Psoas muscle (tissue), 8 donors: ENCODE measurements at places on chromosomes 12 and 14. TPM values are rescaled to one million over a fixed set of nuclear protein-coding genes. Genes with fewer than 3 reads are reported as not detected.
A peak's percentile ranks its signal among the peaks of the same experiment; 100 is the strongest.

Gene HCAR3
- total RNA-seq: not detected

Gene HEATR5A
- total RNA-seq: 32.3 TPM

DNA sequence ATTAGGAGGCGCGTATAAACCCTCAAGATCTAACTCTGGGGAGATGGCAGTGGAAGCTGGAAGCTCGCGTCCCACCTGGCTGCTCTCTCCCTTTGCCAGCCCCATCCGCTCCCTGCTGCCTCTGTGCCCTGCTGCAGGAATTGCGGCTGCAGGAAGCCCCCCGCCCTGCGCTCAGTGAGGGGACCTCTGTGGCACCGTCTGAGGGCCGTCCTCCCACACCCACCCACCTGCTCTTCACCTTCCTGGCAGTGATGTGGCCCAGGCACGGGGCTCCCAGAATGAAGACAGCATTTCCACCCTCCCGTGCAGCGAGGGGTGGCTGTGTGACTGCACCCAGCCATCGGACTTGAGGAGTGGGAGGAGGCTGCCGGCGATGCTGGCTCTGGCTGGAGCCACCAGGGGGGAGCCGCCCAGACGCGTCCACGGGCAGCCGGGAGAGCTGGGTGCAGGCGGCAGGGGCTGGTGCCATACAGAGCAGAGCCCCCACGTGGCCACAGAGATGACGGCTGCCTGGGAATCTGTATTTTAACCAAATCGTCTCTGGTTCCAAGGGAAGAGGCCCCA, 28.3 kb upstream of the GALNT9 start:
- peaks cover 39% of the 10 kb centered on the region for H3K27me3 ChIP-seq
- no peak overlapping the region for H3K27ac ChIP-seq
- no peak overlapping the region for H3K4me3 ChIP-seq

Gene GLIPR1L2
- not detected for total RNA-seq

Gene IAPP
- total RNA-seq: not detected

Gene TROAP
- total RNA-seq: 0.48 TPM

GRCh38 chr12:94140556-94140955, 7.8 kb upstream of the PLXNC1 start:
- H3K27ac ChIP-seq: no peak overlapping the region
- H3K36me3 ChIP-seq: no peaks in the 10 kb centered on the region
- no peak overlapping the region for H3K4me3 ChIP-seq

DNA sequence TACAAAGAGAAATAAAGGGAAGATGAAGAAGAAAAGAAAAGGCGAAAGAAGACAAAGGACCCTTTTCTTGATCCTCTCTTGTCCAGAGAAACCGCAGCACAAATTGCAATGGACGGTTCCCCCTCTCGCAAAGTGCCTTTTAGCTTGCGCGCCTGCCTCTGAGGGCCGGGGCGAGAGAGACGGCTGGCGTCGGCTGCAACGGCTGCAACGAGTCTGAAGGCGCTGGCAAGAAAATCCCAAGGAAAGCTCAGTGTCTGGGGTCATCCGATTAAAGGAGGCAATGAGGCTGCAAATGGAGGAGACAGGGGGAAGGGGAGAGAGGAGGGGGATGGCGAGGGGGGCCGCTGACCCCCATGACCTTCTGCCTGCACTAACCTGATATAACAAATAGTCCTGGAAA, 671.5 kb downstream of the MED13L start:
- H3K36me3 ChIP-seq: no peaks in the 10 kb centered on the region
- H3K27ac ChIP-seq: no peak overlapping the region
- DNase-seq: no peak
- H3K4me1 ChIP-seq: no peaks in the 10 kb centered on the region

DNA sequence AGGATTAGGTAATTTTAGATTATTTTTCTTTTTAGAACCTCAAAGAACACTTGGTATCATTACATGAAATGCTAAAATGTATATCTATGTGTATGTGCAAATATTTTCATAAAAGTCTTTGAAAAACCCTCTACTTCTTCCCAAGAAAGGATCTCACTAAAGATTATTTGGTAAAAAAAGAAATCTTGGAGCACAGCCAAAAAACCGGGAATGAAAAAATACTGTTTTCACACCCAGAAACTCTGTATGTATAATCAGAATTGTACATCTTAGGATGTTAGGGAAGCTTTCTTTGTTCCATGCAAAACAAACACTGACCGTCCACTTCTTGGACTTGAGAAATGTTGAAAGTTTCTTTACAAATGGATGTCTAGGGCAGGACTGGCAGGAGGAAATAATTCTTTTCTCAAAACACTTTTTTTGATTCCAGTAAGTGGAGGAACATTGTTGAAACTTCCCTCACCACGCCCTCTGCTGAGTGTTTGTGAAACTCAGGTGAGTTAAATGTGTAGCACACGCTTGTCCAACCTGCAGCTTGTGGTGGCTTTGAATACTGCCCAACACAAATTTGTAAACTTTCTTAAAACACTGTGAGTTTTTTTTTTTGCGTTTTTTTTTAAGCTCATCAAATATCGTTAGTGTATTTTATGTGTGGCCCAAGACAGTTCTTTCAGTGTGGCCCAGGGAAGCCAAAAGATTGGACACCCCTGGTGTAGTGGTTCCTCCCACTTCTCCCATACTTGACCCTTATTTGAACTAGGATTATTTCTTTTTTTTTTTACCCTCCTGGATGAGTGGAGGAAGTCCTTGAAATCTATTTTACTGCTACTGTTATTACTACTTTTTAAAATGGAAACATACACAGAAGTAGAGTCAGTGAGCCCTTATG, 26.6 kb downstream of the FBXO34 start:
- H3K36me3 ChIP-seq: no peaks in the 10 kb centered on the region
- H3K4me1 ChIP-seq: peaks cover 44% of the 10 kb centered on the region
- no peak overlapping the region for H3K4me3 ChIP-seq

GRCh38 chr14:103882503-103883262, 35.3 kb upstream of the PPP1R13B start:
- peaks cover 13% of the 10 kb centered on the region for H3K4me1 ChIP-seq
- no peaks in the 10 kb centered on the region for H3K27me3 ChIP-seq

Gene PTHLH
- total RNA-seq: not detected

DNA sequence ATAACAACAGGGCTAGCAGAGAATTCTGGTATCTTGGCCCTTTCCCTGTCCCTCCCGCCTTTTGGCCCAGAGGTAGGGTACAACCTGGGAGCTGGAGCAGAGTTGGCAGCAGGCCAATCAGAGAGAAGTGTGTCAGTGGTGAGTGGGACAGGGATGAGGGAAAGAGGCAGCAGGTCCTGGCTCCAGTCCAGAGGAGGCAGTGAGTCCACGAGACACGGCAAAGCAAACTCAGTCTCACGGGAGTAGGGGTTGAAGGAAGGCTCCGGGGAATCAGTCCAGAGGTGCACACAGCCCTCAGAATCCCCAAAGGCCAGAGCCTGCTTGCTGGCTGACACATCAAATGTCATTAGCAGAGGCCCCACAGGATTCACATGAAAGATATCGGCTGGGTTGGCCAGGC, 7.3 kb downstream of the PAN2 start:
- no peaks in the 10 kb centered on the region for H3K27me3 ChIP-seq
- H3K4me3 ChIP-seq: no peak overlapping the region
- peaks cover 2% of the 10 kb centered on the region for H3K36me3 ChIP-seq
- H3K4me1 ChIP-seq: no peaks in the 10 kb centered on the region
- H3K27ac ChIP-seq: no peak overlapping the region

GRCh38 chr14:33755358-33755757, 195.5 kb downstream of the EGLN3 start:
- H3K4me1 ChIP-seq: no peaks in the 10 kb centered on the region
- H3K36me3 ChIP-seq: no peaks in the 10 kb centered on the region
- no peak overlapping the region for H3K27ac ChIP-seq
- no peaks in the 10 kb centered on the region for H3K27me3 ChIP-seq
- H3K4me3 ChIP-seq: no peak overlapping the region

Gene EAPP
- total RNA-seq: 19.9 TPM

Gene ESRRB
- total RNA-seq: 3.5 TPM

- no peak overlapping the region for H3K27ac ChIP-seq
- DNase-seq: no peak
- no peaks in the 10 kb centered on the region for H3K27me3 ChIP-seq
- H3K36me3 ChIP-seq: no peaks in the 10 kb centered on the region
- no peaks in the 10 kb centered on the region for H3K4me1 ChIP-seq
These were observed 56.4 kb upstream of the GRIP1 start for GRCh38 chr12:66735275-66735674.

DNA sequence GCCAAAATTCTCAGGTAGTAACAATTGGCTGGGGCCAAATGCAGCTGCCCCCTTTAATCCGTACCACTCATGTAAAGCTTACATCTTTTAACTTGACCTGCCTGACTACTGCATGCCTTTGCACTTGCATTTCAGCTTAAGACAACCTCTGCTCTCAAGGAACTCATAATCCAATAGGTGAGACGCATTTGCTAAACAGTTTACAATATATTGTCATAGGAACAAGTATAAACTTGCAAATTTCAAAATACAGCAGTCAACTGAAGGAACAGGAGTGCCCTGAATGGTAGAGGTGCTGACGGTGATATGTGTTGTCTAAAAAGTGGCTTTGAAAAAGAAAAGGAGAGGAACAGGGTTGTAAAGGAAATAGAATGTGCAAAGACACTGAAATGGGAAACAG, 3.6 kb upstream of the BRMS1L start:
- H3K4me1 ChIP-seq: peaks cover 4% of the 10 kb centered on the region
- no peak for DNase-seq
- no peaks in the 10 kb centered on the region for H3K27me3 ChIP-seq
- H3K27ac ChIP-seq: no peak overlapping the region
- H3K36me3 ChIP-seq: no peaks in the 10 kb centered on the region

Gene MDP1
- total RNA-seq: 9.4 TPM

DNA sequence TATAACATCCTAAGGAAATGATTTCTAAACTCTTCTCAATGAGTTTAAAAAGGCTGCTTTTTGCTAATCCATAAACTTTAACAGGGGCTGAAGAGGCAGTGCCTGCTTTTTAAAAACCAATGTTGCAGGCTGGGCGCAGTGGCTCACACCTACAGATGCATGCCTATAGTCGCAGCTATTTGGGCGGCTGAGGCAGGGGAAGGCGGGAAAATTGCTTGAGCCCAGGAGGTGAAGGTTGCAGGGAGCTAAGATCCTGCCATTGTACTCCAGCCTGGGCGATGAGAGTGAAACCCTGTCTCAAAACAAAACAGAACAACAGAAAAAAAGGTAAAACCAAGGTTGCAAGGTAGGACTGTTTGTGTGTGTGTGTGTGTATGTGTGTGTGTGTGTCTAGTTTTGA, 531.2 kb downstream of the DIO2 start:
- no peak for DNase-seq
- no peaks in the 10 kb centered on the region for H3K27me3 ChIP-seq
- H3K4me1 ChIP-seq: no peaks in the 10 kb centered on the region
- no peaks in the 10 kb centered on the region for H3K36me3 ChIP-seq

DNA sequence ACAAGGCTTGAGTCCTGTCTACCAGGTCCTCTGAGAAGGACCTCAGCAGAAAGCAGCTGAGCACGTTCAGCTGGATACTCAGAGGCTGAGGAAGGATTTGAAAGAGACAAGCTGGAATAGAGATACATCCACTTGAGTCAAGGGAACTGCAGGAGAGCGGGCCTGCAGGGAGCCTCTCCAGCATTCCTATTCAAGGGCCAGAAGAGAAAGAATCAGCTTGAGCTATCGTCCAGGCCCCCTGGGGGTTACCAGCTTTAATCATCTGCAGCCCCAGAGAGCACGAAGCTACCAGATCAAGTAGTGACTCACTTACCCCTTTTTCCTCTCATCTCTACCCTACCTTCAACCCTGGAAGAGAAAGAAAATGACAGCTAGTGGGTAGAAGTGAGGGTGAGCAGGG, 80.9 kb downstream of the NDUFA12 start:
- no peak overlapping the region for H3K27ac ChIP-seq
- H3K27me3 ChIP-seq: no peaks in the 10 kb centered on the region
- no peak for DNase-seq
- H3K4me1 ChIP-seq: no peaks in the 10 kb centered on the region
- H3K36me3 ChIP-seq: no peaks in the 10 kb centered on the region
- no peak overlapping the region for H3K4me3 ChIP-seq

Gene LRCOL1
- not detected for total RNA-seq

GRCh38 chr12:54463034-54463433, 10.4 kb downstream of the GTSF1 start:
- H3K27ac ChIP-seq: peak overlapping the region; percentile 53
- peaks cover 8% of the 10 kb centered on the region for H3K4me1 ChIP-seq
- DNase-seq: peak; percentile 65
- no peak overlapping the region for H3K4me3 ChIP-seq
- no peaks in the 10 kb centered on the region for H3K27me3 ChIP-seq

- H3K36me3 ChIP-seq: no peaks in the 10 kb centered on the region
- H3K27me3 ChIP-seq: no peaks in the 10 kb centered on the region
- H3K27ac ChIP-seq: no peak overlapping the region
- no peak for DNase-seq
- no peaks in the 10 kb centered on the region for H3K4me1 ChIP-seq
- H3K4me3 ChIP-seq: no peak overlapping the region
These were observed 75.4 kb downstream of the FUT8 start for GRCh38 chr14:65487783-65488494.
